Left cardiac atrium (tissue), 4 donors: ENCODE measurements at places on chromosomes 7 and 10.
A peak's percentile ranks its signal among the peaks of the same experiment; 100 is the strongest.

- DNase-seq = no peak
These were observed 48.8 kb downstream of the COL26A1 start for GRCh38 chr7:101411508-101411874.

GRCh38 chr10:7659560-7659959 is 7.2 kb downstream of the ITIH5 start:
- DNase-seq = no peak

- no peak for DNase-seq
These were observed 535.9 kb upstream of the POT1 start for GRCh38 chr7:125465527-125465926.

DNA sequence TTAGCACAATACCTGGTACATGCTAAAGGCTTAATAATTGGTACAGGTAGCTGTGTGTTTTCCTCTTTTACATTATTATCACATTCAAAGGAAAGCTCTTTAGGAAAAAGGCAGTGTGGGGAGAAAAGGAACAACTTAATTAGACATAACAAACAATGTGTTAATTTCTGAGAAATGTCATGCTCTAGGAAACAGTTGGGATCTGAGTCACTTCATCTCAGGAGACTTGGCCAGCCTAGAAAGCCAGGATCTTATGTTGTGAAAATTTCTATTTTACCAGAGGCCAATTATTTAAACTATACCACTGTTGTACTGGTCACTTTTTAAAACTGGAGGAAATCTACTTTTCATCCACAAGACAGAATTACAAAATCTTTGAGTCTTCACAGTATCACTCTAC is 39.6 kb downstream of the ARMH3 start:
- no peak for DNase-seq

- no peak for DNase-seq
These were observed 361.6 kb downstream of the FGFR2 start for GRCh38 chr10:121236621-121237020.

DNA sequence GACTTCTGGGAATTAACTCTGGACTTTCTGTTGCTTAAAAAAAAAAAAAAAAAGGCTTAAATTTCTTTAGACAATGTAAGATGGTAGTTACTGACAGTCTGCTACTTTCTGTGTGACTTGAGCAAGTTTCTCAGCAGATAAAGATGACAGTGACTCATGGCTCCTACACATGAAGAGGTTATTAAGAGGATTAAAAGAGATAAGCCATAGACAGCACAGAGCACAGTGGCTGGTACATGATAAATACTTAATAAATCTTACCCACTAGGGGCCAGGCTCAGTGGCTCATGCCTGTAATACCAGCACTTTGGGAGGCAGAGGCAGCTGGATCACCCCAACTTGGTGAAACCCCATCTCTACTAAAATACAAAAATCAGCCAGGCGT is 174.8 kb downstream of the JAZF1 start:
- DNase-seq = no peak

DNA sequence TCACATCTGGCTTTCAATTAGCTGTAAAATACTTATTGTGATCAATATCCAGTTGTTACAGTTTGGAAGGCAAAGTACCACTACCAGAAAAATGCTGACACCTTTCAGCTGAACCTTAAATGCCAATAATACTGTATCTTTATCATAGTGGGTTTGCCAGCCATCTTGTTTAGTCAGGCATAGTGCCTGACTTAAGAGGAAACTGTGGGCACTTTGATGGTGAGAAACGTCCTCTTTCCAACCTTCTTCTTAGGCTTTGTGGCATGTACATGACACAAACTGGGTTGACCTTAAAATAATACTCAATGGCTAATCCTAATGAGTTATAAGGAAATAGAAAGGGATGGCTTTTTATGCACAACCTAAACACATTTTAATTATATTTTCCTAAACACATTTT is 52.3 kb upstream of the PRR15 start:
- no peak for DNase-seq

GRCh38 chr7:22442882-22443369 is 57.1 kb downstream of the STEAP1B start:
- no peak for DNase-seq

- DNase-seq = no peak
These were observed 35.7 kb downstream of the CCAR1 start for GRCh38 chr10:68756766-68757165.

- DNase-seq = no peak
These were observed 226.5 kb downstream of the PRKG1 start for GRCh38 chr10:51300617-51301304.

GRCh38 chr7:87146740-87147386 is 5.4 kb upstream of the DMTF1 start:
- peak; percentile 32 for DNase-seq

DNA sequence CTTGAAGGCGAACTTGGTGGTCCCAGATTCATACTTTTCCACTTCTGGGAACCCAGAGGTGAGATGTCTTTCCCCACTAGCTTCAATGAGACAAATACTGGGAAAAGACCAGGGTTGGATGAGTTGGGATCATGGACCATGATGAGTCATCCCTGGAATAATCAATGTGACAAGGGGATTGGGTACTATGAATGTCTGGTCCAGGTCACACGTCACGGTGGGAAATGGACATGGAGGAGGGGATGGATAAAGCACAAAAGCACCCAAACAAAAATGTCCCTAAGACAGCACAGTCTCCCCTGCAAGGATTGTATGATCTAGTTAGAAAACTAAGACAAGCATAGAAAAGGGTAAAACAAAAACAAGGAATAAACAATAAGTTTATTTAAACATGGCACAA is 12.4 kb upstream of the SORBS1 start:
- DNase-seq = no peak

- no peak for DNase-seq
These were observed 44.7 kb downstream of the RBM17 start for GRCh38 chr10:6133331-6134098.

GRCh38 chr7:66466081-66466600 is 162.5 kb upstream of the KCTD7 start:
- DNase-seq = no peak

- no peak for DNase-seq
These were observed 76.7 kb downstream of the CCNY start for GRCh38 chr10:35412900-35413491.

GRCh38 chr7:129166745-129167144 is 21.7 kb upstream of the SMO start:
- DNase-seq = no peak

DNA sequence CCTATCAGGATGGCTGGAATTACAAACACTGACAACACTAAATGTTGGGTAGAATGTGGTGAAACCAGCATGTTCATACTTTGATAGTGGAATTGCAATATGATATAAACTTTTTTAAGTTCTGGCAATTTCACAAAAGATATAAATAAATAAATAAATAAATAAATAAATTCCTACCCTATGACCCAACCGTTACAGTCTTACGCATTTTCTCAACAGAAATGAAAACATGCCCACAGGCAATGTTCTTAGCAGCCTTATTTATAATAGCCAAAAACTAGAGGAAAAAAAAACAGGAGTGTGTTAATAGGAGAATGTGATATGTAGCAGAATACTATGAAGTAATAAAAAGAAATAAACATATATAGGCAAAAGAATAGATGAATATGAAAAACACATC is 318.9 kb downstream of the IPMK start:
- no peak for DNase-seq

DNA sequence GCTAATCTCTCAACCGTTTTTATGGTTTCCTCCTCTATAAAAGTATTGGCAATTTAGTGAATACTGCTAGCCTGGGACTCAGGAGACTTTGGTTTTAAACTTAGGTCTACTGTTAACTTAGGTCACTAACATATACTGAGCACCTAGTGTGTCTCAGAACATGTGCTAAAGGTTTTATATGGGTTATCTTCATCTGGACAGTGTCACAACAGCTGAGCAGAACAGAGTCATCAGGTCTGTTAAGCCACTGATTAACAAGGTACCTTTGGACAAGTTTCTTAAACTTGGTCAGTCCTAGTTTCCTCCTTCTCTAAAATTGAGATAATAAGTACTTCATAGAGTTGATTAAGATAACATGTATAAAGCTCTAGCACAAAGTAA is 30.6 kb downstream of the NET1 start:
- DNase-seq = no peak

GRCh38 chr7:68613405-68613804 is 984.9 kb upstream of the AUTS2 start:
- no peak for DNase-seq

DNA sequence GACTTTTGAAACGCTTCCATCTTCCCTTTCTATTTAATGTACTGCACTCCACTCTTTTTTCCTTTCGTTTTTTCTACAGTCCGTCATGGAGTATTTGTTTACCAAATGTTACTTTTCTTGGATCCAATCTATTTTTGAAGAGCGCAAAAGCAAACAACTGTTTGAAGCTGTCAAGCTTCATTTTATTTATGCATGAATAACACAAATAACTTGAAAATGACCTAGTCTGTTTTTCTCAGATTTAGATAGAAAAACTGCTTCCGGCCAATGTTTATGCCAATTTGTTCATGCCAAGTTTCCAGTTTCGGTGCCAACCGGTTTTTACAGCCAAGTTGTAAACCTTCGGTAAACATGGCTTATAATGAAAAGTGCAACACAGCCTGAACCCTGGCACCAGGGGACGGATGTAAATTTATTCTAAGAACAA is 150.9 kb upstream of the KLF6 start:
- DNase-seq = peak; percentile 45

- DNase-seq = no peak
These were observed 376.4 kb downstream of the HTR7 start for GRCh38 chr10:90481326-90481923.

DNA sequence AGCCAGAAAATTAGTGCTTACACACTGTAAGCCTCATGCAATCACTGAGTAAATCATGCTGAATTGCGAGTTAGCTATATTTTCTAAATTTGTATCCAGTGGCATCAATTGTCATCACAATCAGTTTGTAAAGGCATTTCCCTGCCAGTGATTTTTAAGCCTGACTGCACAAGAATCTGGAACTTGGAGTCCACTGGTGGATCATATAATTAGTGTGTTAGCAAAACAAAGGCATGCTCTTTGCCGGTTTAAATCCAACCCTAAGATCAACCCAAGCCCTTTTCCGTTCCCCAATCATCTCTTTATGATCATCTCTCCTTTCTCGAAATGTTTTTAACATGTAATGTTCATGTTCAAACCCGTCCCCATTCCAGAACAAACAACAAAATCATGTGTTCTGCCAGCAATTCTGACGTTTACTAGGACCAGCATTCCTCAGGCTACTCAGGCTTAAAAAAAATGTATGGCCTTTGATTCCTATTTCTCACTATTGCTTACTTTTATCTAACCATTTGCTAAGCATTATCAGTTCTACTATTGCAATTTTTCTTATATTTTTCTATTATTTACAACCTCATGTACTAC is 649.2 kb downstream of the SORCS1 start:
- no peak for DNase-seq

DNA sequence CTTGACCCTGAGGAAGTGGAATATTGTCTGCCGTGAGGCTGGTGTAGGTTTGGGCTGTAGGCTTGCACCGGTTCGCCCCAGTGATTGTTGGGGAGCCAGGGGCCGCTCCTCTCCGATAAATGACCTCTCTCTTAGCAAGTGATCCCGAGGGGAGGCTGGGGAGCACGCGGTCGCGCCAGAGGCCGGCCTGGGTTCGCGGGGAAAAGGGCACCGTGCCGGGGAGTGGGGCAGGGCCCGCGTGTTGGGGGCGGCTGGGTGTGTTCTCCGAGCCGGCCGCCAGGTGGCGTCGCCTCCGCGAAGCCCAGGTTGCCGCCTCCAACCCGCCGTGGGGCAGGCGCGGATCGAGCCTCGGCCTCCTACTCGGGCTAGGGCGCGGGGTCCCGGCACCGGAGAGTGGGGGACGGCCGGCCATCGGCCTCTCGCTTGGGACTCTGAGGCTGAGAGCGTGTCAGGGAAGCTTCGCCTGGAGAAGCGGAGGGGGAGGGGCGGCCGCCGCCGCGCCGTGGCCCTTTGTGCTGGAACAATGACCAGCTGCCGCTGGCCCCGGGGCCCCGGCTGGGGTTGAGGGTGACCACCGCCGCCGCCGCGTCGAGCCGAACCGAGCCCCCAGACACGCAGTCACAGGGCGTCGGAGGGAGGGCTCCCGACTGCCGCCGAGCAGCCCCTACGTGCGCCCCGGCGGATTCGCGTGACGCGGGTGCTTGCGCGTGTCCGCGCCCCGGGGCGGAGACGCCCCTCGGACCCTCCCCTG is 442 bp upstream of the LZTS2 start:
- peak; percentile 87 for DNase-seq

GRCh38 chr7:91424371-91424770 is 160.1 kb downstream of the FZD1 start:
- DNase-seq = no peak

GRCh38 chr10:68135362-68135761 is 26.1 kb downstream of the MYPN start:
- DNase-seq = no peak

GRCh38 chr7:120792091-120792860 is 65.7 kb downstream of the TSPAN12 start:
- DNase-seq = peak; percentile 80

DNA sequence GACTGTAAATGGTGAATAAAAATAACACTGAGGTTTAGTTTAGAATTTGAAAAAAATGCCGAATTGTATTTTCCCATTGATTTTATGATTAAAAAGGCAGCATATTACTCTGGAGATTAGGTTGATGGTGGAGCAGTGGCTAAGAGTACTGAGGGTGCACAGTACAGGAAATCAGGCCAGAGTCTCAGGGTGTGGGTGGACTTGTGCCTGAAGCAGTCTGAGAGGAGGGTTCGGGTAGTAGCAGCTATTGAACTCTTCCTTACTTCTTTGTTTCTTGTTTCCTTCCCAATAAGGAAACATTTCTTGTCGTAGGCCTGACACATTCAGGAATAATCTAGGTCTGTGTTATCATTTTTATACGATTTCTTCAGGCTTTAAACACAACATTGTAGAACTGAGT is 319.0 kb upstream of the MBL2 start:
- no peak for DNase-seq
